ENCODE measurements at places on chromosomes 6 and 20. TPM values are rescaled to one million over a fixed set of nuclear protein-coding genes. Genes with fewer than 3 reads are reported as not detected.

RAB44 gene
- total RNA-seq = under 0.01 TPM

DNA sequence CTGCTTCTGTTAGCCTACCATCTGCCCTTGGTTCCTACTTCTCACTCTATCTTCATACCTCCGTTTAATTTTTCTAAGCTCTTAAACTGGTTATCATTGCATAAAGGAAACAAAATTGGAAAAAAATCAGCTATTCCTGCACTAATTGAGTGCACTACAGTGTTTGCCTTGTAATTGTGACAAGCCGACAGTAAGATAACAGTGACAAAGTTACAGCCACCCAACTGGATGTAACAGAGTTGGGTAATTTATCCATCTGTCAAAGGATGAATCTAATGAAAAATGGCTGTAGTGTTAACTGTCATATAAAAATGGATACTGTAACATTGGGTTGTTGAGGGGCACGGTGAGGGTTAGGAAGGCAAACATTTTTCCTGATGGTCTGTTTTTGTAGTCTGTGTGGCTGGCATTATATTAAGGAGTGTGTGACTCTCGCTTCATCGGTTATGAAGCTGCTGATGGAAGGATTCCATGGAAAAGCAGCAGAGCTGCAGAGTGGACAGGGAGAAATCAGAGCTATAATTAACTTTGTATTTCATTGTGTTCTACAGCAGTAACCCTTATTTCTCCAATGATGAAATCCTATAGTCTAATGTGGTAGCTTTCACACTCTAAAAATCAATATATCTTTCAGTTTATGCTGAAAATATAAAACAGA, 12.7 kb downstream of the PBOV1 start:
- no peak for DNase-seq

GRCh38 chr6:76481101-76481500, 408.6 kb upstream of the IMPG1 start:
- no peak for DNase-seq

HEY2 gene
- 0.32 TPM for total RNA-seq

DNA sequence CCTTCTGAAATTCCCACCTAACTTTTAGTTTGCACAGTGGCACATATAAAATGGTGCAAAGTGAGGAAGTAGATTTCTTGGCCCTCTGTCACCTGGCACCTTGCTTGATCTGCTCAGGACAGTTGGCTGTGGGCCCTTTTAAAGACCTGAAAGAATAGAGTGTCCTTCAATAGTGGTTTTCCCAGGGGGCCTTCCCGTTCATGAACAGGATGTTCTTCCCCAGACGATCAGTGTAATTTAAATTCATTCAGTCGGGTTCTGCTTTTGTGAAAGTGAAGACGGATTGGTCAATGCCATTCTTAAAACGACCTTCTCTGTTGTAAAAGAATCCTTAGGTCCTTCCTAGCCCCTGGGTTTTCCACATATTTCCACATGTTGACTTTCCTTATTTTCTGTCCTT, 178.5 kb downstream of the SASH1 start:
- no peak for DNase-seq

Measured in fibroblast of villous mesenchyme (primary cell).